ENCODE measurements at places on chromosomes 6 and 20.

- DNase-seq: no peak
Observed at GRCh38 chr6:51468704-51469103, 618.7 kb downstream of the PKHD1 start.

DNA sequence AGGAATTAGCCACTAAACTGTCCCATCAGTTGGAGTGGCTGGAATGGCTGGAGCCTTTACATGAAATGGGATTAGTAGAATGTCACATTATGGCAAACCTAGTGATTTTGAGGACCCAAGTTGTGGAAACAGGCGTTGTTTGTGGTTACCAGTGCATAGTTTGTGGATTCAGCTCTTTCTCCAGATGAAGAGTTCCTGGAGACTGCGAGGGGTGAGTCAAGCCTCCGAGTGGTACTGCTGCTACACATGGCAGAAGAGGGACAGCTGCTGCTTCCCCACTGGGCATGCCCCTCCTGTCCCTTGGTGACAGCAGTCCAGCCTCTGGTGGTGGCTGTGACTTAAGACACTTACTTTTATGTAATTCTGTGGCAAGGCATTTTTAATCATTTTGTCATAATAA is 94.2 kb upstream of the SCP2D1 start:
- DNase-seq: no peak

- no peak for DNase-seq
Observed at GRCh38 chr6:154386848-154387717, 30.5 kb upstream of the IPCEF1 start.

DNA sequence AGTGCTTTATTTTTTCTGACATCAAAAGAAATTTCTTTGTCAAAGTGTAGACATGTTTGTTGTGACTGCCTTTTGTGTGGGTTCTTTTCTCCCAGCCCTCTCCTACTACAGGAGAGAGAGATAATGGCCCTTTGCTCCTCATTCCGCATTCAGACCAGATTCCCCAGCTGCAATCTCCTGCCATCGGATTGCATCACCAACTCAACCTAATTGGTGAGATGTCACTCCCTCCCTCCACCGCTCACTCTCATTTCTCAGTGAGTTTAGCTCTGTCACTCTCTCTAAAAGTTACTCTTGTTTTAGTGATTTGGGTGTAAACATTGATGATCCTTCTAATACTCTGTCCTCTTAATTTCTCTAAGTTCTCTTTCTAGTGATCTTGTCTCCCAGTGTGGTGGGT is 22.7 kb downstream of the UTRN start:
- DNase-seq: no peak

GRCh38 chr20:33477386-33478234 is 12.3 kb upstream of the CBFA2T2 start:
- no peak for DNase-seq

DNA sequence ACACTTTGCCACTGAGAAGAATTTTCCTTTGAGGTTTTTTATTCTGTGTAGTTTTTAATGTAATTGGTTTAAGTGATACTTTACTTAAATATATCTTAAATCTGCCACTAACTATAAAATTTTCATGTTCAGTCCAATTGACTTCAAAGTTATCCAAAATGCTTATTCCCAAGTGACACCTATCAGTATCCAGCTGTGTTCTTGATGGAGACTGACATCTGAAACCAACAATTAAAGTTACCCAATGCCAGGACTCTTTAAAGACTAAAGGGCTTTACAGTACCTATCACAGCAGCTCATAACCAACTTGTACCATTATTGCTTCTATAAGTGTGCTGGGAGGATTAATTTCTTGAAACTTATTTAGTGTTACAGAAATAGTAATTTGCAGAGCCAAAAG is 13.8 kb upstream of the EYA4 start:
- no peak for DNase-seq

GRCh38 chr20:10336959-10337729 is 96.9 kb downstream of the MKKS start:
- DNase-seq: no peak

GRCh38 chr20:9616455-9616805 is 102.0 kb downstream of the LAMP5 start:
- DNase-seq: no peak

GRCh38 chr6:45678285-45678607 is 300.5 kb upstream of the SUPT3H start:
- no peak for DNase-seq

DNA sequence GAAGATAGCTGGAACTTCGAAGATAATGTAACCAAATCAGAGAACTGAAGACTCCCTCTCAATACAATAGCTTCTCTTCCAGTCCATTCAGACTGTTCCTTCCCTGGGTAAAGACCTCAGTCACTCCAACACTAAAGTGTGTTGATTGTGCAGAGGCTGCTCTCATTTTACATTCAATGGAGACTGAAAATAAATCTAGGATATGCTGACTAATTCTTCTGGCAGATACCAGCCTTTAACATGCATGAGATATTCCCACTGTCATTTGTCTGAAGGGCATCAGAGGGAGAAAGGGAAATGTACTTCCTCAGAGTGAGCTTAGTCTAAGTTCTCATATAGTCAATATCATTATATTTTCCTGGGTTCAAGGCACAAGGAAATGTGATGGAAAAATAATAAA is 166.4 kb upstream of the IRAK1BP1 start:
- DNase-seq: no peak

GRCh38 chr20:45781391-45781931 is 10.2 kb downstream of the WFDC3 start:
- DNase-seq: no peak

- DNase-seq: no peak
Observed at GRCh38 chr6:45084257-45084656, 243.9 kb upstream of the RUNX2 start.

DNA sequence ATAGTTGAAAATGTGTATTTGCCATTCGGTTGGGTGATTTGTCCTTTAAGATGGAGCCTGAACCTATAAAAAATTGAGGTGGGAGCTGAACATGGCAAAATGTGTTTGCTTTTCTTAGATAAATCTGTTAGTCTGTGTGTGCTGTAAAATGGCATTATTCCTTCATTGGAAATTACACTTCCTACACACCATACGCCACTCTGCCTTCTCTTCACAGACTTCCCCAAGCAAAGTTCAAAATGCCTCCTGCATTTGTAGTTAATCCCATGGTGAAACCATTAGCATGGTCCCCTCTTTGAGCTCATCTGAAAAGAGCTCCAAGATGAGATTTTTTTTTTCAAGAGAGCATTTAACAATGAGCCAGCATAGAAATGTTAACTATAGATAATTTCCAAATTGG is 567 bp downstream of the ADTRP start:
- no peak for DNase-seq

GRCh38 chr6:90695316-90695715 is 108.4 kb upstream of the MAP3K7 start:
- DNase-seq: no peak

Data from putamen (tissue), 1 donor.